Hepatocyte (in vitro differentiated cells): ENCODE measurements at places on chromosomes 1 and 21.

DNA sequence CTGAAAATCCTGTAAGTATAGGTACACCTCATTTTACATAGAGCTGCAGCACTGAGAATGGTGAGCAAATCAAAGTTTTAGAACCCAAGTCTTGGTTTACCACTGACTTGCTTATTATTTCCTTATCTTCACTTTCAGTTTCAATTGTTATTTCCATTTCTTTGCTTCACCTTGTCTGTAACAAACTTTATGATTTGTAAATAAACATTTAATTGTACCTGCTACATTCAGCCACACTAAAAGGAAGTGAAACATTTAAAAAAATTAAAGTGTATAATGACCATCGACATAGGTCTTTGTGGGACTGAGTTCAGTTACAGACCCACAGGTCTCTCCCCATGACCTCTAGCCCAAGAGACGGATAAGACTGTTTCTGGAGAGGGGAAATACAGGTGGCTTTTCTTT is 34.4 kb downstream of the LGR6 start:
- no peak for DNase-seq

DNA sequence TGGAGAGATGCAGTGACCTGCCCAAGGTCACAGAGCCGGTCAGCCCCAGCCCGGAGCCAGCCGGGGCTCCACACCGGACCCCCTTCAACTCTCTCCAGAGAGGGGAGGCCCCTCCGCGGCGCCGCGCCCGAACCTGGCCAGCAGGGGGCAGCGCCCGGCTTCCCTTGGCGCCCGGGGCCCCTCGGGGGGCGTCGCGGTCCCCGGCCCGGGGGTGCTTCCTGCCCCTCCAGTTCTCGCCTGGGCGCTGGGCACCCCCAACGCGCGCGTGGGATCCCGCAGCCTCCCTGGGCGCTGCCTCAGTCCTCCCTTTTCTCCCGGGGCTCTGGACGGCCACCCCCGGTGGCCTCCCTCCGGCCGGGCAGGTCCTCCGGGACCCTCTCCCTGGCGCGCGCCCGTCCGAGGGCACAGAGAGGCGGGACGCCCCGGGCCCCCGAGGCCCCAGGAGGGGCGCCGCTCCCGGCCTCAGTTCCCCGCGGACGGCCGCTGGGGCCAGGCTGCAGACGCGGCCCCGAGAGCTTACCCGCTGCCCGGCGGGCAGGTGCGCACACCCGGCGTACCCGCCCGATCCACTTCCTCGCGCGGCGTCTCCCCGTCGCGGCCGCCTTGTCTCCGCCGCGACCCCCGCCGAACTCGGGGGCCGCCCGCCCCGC is 406 bp downstream of the HTR1D start:
- peak; percentile 54 for DNase-seq

DNA sequence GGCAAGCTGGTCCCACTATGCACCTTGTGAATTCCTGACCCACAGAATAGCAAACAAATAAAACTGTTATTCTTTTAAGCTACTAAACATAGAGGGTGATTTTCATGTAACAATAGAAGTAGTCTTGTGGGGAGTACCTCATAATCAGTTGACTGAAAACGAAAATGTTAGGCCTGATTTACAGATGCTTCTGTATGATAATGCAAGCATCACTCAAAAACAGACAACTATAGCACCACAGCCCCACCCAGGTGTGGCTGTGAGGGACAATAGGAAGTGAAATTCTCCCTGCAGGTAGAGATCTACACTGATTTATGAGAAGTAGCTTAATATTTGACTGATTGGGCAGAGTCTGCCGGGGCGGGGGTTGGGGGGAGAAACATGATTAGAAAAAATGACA is 26.5 kb upstream of the KRTAP19-8 start:
- DNase-seq = no peak

- no peak for DNase-seq
Observed at GRCh38 chr1:154736841-154737240, 128.9 kb upstream of the ADAR start.

DNA sequence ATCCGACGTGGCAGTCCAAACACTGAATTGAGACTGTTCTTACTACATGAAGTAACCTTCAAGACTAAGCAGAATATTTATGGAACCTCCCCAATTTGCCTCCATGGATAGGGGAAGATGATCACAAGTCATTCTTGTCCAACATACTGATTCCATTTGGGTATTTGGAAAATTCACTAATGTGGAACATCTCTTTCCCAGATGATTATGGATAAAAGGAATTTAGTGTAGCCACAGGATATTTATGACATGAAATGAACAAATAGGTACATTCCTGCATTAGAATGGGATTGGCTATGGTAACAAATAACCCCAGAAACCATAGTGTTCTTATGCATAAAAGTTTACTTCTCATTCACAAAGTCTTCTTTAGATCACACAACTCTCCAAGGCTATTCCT is 40.2 kb upstream of the SGIP1 start:
- no peak for DNase-seq

DNA sequence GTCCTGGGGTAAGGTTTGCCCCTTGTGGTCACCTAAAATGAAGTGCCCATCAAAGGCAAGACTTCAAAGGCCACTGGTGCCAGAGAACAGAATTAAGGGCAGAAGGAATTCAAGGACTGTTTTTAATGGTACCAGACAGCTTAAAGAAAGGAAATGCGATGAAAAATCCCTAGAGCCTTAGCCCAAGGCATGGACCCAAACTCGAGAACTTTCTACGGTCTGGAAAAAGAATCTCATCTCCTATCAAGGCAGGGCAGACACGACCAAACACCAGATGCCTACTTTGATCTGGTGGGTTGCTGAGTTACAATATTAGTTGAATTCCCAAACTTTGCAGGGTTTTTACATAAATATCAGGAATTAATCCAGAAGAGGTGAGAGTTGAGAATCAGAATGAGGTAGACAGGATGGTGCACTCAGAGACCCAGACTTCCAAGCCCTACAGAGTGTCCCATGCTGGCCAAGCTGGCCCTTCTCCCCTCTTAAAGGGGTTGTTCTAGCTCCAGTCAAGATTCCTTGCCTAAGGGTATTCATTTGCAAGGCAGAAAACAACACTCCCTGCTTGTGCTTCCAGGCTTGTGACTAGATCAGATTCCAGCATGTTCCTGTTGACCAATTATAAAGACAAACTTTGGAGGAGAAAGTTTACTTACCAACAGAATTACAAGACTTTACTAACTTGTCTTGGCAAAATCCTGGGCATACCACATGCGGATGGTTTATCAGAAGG is 48.0 kb downstream of the EDN2 start:
- DNase-seq = no peak

DNA sequence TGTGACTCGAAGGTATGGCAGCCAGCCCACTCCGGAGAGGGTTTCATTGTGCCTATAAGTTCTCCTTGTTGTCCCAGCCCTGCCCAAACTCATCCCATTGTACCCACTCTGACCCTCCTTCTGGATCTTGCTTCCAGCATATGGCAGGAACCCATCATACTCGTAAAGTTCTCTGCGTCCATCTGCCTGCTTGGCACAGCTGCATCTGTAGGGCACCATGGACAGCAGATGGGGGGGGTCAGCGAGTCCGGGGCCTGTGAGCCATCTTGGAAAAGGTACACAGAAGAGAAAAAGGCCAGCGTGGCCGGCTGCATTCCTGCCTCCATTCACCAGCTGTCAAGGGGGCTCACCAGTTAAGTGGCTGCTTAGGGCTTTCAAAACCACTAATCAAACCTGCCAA is 94.9 kb upstream of the IGSF21 start:
- DNase-seq = no peak

- DNase-seq = peak; percentile 88
Observed at GRCh38 chr1:173420330-173420806, 56.8 kb upstream of the PRDX6 start.

DNA sequence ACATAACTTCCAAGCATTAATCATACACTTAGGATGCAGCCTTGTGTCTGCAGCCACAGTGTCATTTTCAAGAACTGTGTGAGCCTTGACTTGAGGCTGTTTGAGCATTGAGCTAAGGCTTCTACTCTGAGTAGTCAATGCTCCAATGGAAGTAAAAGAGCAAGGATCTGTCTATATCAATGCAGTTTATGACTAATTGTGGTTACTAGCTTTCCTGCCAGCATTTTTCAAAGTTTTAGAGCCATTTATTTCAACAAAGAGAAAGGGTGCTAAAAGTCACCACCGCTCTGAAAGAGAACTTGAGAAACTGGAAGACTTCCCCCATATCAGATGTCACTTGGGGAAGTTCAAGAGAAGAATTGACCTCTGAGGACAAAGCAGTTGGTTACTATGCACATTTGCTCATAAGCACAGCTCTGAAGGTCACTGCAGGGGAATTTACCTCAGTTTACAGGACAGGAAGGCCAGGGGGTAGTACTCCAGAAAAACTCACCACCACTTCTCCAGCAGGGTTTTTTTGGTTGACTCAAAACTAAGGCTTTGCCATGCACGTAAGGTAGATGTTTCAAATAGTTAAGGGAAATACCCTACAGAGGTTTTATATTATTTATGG is 24.5 kb upstream of the RGS1 start:
- DNase-seq = no peak

GRCh38 chr1:53316766-53317581 is 10.9 kb downstream of the LRP8 start:
- DNase-seq = no peak

DNA sequence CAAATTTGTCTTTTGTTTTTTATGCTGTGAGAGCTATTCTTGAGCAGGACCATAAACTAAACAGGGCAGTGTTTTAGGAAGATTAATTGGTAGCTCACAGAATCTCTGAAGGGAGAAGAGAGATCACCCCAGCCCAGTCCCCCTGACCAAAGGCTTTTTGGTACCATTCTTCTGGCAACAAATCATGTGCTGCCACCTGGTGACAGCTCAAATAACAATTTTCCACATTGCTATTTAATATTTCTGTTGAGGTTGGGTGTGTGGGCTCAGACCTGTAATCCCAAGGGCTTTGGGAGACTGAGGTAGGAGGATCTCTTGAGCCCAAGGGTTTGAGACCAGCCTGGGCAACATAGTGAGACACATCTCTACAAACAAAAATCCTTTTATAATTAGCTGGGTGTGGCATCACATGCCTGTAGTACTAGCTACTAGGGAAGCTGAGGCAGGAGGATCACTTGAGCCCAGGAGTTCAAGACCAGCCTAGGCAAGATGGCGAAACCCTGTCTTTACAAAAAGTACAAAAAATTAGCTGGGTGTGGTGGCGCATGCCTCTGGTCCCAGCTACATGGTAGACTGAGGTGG is 2.2 kb upstream of the TESK2 start:
- peak; percentile 66 for DNase-seq

- no peak for DNase-seq
Observed at GRCh38 chr1:67044631-67045270, 9.2 kb downstream of the SLC35D1 start.

- peak; percentile 57 for DNase-seq
Observed at GRCh38 chr1:246724731-246725095, 504 bp downstream of the SCCPDH start.

- peak; percentile 71 for DNase-seq
Observed at GRCh38 chr1:205933671-205934618, 9.3 kb downstream of the SLC26A9 start.

- no peak for DNase-seq
Observed at GRCh38 chr1:159008744-159009188, 941 bp upstream of the IFI16 start.

- DNase-seq = no peak
Observed at GRCh38 chr1:180299479-180300221, 69.6 kb downstream of the LHX4 start.

DNA sequence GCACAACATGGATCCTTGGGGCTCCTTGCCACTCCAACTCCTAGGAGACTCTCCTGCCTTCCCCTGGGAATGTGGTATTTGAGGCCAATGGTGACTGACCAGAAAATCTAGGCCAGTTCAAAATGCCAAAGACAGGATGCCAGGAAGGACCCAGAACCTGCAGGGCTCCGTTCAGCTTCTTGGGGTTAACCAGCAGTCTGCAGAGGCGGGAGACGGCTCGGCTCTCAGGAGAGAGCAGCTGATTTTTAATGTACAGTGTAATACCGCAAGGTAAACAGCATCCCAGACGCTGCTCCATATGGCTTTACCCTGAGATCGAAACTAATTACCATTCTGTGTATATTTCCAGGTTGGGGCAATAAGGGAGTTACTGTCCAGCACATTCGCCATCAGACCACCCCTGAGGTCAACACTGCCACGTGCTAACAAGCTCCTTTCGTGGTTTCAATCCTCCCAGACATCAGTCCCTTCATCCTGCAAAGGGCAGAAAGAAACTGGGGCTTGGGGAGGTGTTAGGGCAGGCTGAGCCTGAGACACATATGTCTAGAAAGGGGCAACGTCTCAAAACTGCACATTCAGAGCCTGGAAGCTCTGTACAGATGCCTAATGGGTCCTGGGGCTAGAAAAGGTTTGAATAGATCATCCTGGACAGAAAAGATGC is 16.7 kb downstream of the ITPKB start:
- no peak for DNase-seq

GRCh38 chr1:183476081-183476480 is 3.8 kb downstream of the SMG7 start:
- DNase-seq = no peak

- no peak for DNase-seq
Observed at GRCh38 chr1:92730476-92730875, 54.4 kb downstream of the EVI5 start.

- no peak for DNase-seq
Observed at GRCh38 chr1:48571303-48571987, 99.4 kb upstream of the SPATA6 start.

DNA sequence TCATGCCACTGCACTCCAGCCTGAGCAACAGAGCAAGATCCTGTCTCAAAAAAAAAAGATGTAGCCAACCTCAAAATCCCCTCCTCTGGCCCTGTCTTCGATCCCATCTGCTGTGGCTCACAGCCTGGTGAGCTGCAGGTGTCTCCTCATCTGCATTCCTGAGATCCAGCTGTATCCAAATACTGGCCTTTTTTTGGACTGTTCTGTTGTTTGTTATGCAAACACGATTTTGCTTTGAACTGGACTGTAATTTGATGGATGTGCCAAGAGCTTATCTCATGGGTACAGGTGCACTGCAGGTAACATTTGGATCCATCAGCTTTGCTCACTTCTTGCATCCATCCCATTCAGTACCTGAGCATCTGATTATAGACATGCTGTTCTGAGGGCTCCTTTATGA is 14.1 kb upstream of the FAM43B start:
- no peak for DNase-seq

DNA sequence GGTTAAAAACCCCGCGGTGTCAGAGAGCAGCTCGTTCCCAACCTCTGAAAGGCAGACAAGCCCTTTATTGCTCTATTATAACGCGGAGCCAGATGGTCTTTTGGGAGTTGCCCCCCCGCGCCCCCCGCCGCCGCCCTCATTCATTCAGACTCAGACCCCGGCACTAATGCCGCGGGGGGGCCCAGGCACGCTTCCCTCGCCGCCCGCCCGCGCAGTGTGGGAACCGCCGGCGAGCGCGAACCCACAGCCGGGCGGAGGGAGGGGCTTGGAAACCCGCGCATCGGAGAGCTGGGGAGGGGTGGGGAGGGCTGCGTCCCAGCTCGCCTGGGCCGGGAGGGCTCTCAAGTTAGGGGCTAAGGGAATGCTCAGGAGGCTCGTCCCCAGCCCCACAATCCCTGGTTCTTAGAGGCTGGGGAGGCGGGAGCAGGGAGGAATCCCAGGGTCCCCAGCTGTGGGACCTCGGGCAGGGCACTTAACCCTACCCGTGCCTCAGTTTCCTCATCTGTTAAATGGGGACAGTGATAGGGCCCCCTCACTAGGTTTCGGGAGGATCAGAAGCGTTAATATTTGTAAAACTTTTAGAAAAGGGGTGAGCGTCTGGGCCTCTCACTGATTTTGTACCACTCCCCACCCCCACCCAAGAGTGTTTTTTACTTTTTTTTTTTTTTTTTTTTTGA is 10.9 kb upstream of the HES5 start:
- no peak for DNase-seq
